ENCODE measurements at places on chromosomes 12 and 14. TPM values are rescaled to one million over a fixed set of nuclear protein-coding genes. Genes with fewer than 3 reads are reported as not detected.

The MIP gene
- not detected for total RNA-seq

The LRTM2 gene
- not detected for total RNA-seq

DNA sequence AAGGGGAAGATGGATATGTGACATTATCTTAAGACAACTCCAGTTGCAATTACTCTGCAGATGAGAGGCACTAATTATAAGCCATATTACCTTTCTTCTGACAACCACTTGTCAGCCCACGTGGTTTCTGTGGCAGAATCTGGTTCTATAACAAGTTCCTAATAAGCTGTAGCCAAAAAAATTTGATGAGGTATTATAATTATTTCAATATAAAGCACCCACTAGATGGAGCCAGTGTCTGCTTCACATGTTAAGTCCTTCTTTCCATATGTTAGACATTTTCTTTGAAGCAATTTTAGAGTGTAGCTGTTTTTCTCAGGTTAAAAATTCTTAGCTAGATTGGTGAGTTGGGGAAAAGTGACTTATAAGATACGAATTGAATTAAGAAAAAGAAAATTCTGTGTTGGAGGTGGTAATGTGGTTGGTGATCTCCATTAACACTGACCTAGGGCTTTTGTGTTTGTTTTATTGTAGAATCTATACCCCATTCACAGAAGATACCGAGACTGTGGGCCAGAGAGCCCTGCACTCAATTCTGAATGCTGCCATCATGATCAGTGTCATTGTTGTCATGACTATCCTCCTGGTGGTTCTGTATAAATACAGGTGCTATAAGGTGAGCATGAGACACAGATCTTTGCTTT is 36.9 kb downstream of the PSEN1 start:
- H3K4me3 ChIP-seq = no peak overlapping the region
- no peak overlapping the region for H3K27ac ChIP-seq
- H3K4me1 ChIP-seq = no peaks in the 10 kb centered on the region

- H3K27me3 ChIP-seq = no peaks in the 10 kb centered on the region
- DNase-seq = no peak
- peaks cover 12% of the 10 kb centered on the region for H3K4me1 ChIP-seq
- H3K27ac ChIP-seq = peak overlapping the region; percentile 47
- H3K36me3 ChIP-seq = no peaks in the 10 kb centered on the region
Measured at GRCh38 chr12:105382771-105383622, 52.5 kb downstream of the C12orf75 start.

DNA sequence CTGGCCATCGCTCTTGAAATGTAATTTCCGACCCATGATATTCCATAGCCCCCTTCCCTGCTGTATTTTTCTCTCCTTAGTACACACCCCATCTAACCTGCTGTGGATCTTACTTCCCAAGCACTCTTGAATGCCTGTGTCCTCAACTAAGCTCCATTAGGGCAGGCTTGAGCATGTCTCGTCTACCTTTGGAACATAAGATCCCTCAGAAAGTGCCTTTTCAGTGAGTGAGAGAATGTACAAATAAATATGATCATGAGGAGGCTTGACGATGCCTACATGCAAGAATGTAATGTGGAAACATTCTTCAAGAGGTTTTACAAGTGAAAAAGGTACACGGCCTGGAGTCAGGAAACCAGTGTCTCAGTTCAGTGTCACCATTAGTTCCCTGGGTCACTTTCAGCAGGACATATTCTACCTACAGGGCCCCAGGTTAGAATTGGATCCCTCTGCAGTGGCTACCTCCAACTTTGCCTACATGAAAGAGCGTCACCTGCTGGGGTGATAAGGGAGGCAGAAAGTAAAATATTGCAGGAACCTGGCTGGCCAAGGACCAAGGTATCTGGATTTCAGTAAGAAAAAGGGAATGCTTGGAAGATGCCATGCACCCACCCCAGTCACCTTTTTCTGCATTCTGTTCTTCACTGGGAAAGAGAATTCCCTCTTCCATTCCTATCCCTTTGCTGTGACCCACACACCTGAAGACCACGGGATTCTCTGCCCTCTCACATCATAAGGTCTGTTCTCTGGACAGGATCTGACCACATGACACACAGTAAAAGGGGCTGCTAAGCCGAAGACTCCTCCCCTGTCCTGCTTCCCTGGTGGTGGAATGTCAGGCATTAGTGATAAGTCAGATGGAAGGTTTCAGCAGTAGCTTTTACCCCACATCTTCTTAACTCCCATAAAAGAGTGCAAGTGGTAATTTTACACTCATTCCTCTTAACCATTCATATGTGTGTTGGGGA is 24.6 kb upstream of the SERPINA1 start:
- no peaks in the 10 kb centered on the region for H3K4me1 ChIP-seq
- no peak overlapping the region for H3K4me3 ChIP-seq
- no peak overlapping the region for H3K27ac ChIP-seq
- no peaks in the 10 kb centered on the region for H3K36me3 ChIP-seq
- peak; percentile 49 for DNase-seq
- H3K27me3 ChIP-seq = no peaks in the 10 kb centered on the region

DNA sequence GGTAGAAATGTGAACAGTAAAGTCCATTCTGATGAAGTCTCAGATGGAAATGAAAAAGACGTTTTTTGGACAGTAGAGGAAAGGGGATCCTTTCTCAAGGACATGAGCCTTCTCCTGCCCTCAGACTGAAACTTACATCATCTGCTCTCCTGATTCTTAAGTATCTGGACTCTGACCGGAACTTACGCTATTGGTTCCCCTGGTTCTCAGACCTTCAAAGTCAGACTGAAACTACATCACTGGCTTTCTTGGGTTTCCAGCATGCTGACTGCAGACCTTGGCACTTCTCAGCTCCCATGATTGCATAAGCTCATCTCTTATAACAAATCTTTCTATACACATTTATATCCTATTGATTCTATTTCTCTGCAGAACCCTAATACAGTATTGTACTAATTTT is 291.0 kb downstream of the SNAPC1 start:
- no peaks in the 10 kb centered on the region for H3K36me3 ChIP-seq
- DNase-seq = no peak
- no peak overlapping the region for H3K4me3 ChIP-seq

DNA sequence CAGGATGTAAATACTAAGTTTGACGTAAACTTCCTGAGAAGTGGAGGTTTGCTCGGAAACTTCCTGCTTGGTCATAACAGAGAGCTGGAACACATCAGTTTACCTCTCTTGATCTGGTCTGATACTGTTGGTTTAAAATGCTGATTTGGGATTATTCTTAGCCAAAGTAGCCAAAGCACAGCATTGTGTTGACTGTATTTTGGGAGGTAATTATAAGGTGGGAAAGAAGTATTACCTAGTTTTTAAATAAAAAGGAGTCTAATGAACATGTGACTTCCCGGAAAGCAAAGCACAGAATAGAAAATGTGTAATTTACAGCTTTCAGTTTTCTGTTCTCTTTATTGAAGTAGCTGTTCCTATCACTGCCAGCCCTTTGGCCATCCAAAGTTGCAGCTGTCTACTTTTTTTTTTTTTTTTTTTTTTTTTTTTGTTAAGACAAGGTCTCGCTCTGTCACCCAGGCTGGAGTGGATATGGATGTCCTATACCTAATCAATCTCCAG is 52.2 kb upstream of the SRP54 start:
- H3K4me1 ChIP-seq = no peaks in the 10 kb centered on the region
- H3K27ac ChIP-seq = no peak overlapping the region
- peak; percentile 11 for DNase-seq
- H3K4me3 ChIP-seq = no peak overlapping the region
- no peaks in the 10 kb centered on the region for H3K27me3 ChIP-seq
- no peaks in the 10 kb centered on the region for H3K36me3 ChIP-seq

The BBOF1 gene
- 13.0 TPM for total RNA-seq

The HPD gene
- total RNA-seq = not detected

- no peaks in the 10 kb centered on the region for H3K27me3 ChIP-seq
- no peaks in the 10 kb centered on the region for H3K36me3 ChIP-seq
- peak; percentile 27 for DNase-seq
- no peak overlapping the region for H3K27ac ChIP-seq
- no peaks in the 10 kb centered on the region for H3K4me1 ChIP-seq
- H3K4me3 ChIP-seq = no peak overlapping the region
Measured at GRCh38 chr14:25833341-25834126, 764.3 kb downstream of the NOVA1 start.

DNA sequence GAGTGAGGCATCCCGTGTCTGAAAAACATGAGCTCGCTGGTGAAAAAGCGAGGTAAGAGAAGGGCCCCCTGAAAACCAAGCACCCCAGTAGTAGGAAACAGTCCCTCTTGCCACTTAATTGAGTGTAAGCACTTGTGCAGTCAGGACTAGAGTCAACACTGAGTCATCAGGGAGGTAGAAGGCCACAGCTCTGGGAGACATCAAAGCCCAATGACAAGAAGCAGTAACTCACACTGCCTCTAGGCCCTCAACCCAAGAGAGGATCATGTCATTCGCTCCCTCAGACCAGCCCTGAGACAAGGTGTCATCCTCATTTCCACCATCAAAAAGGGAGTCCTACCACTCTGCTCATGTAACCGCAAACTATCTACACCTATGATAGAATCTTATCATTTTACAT is 17.8 kb downstream of the POMT2 start:
- peaks cover 40% of the 10 kb centered on the region for H3K36me3 ChIP-seq
- peak overlapping the region; percentile 28 for H3K27ac ChIP-seq
- peaks cover 18% of the 10 kb centered on the region for H3K4me1 ChIP-seq

DNA sequence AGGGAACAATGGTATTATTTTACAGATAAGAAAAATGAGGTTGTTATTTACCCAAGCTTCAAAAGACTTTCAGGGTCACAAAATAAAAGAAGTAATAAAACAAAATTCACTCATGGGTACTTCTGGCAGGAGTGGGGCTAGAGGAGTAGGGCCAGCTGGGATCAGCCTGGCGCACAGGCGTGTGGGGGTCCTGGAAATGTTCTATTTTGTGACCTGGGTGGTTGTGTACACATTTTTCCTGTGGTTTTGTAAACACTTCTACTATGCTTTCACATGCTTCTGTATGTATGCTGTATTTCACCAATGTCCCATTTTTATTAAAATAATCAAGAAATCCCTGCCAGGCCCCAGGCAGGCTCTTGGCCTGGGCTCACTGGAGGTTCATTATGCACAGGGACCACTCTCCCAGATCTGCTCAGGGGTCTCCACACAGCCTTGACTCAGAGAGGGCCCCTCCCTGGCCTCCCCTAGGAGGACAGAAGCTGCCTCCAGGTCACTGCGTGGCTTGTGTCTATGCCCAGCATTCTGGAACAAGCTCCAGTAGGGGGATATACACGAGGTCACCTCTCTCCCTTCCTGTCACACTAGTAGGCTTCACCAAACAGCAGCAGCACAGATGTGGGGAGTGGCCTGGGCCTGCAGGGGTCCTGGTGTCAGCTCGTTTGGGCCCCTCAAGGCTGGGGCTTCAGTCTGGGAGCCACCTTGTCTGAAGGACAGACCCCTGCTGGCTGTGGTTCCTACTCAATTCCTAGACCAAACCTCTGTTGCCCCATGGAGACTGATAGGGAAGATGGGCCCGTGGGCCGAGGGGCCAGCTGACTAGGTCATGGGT is 37.8 kb downstream of the ANAPC7 start:
- H3K36me3 ChIP-seq = peaks cover 8% of the 10 kb centered on the region
- no peaks in the 10 kb centered on the region for H3K4me1 ChIP-seq
- no peak overlapping the region for H3K4me3 ChIP-seq
- no peak for DNase-seq
- no peaks in the 10 kb centered on the region for H3K27me3 ChIP-seq

GRCh38 chr12:104969343-104969742 is 11.3 kb upstream of the SLC41A2 start:
- H3K27me3 ChIP-seq = no peaks in the 10 kb centered on the region
- H3K4me1 ChIP-seq = no peaks in the 10 kb centered on the region
- no peak overlapping the region for H3K4me3 ChIP-seq
- no peak for DNase-seq
- H3K27ac ChIP-seq = no peak overlapping the region
- no peaks in the 10 kb centered on the region for H3K36me3 ChIP-seq

The PTGER2 gene
- 20.4 TPM for total RNA-seq

DNA sequence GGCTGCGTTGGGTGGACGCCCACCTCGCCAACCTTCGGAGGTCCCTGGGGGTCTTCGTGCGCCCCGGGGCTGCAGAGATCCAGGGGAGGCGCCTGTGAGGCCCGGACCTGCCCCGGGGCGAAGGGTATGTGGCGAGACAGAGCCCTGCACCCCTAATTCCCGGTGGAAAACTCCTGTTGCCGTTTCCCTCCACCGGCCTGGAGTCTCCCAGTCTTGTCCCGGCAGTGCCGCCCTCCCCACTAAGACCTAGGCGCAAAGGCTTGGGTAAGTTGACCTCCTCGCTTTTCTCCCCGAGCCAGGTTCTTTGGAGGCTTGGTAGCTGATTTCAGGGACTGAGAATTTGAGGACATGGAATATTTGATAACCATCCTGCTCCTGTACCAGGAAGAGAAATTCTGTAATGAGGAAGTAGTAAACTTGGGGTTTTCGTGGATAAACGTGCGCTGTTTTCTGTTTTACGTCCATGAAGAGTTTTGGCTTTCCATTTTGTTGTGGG is 530 bp downstream of the APAF1 start:
- H3K27me3 ChIP-seq = no peaks in the 10 kb centered on the region
- peaks cover 24% of the 10 kb centered on the region for H3K36me3 ChIP-seq
- H3K4me1 ChIP-seq = peaks cover 11% of the 10 kb centered on the region
- H3K4me3 ChIP-seq = peak overlapping the region; percentile 96
- H3K27ac ChIP-seq = peak overlapping the region; percentile 89
- peak; percentile 56 for DNase-seq

- no peaks in the 10 kb centered on the region for H3K27me3 ChIP-seq
- peak; percentile 9 for DNase-seq
- H3K36me3 ChIP-seq = no peaks in the 10 kb centered on the region
Measured at GRCh38 chr12:76623931-76624330, 64.4 kb upstream of the OSBPL8 start.

The ANO2 gene
- not detected for total RNA-seq

GRCh38 chr12:48995086-48995879 is 3.9 kb downstream of the DDN start:
- peaks cover 12% of the 10 kb centered on the region for H3K27me3 ChIP-seq
- no peaks in the 10 kb centered on the region for H3K36me3 ChIP-seq
- H3K4me3 ChIP-seq = peak overlapping the region; percentile 37

The OR4E2 gene
- not detected for total RNA-seq

The OR6C2 gene
- total RNA-seq = not detected

The RACGAP1 gene
- total RNA-seq = 12.5 TPM

- peak overlapping the region; percentile 64 for H3K27ac ChIP-seq
- peak; percentile 77 for DNase-seq
- peaks cover 97% of the 10 kb centered on the region for H3K27me3 ChIP-seq
- peaks cover 21% of the 10 kb centered on the region for H3K4me1 ChIP-seq
- peak overlapping the region; percentile 2 for H3K4me3 ChIP-seq
Measured at GRCh38 chr14:105196265-105196960, 15.3 kb upstream of the NUDT14 start.

DNA sequence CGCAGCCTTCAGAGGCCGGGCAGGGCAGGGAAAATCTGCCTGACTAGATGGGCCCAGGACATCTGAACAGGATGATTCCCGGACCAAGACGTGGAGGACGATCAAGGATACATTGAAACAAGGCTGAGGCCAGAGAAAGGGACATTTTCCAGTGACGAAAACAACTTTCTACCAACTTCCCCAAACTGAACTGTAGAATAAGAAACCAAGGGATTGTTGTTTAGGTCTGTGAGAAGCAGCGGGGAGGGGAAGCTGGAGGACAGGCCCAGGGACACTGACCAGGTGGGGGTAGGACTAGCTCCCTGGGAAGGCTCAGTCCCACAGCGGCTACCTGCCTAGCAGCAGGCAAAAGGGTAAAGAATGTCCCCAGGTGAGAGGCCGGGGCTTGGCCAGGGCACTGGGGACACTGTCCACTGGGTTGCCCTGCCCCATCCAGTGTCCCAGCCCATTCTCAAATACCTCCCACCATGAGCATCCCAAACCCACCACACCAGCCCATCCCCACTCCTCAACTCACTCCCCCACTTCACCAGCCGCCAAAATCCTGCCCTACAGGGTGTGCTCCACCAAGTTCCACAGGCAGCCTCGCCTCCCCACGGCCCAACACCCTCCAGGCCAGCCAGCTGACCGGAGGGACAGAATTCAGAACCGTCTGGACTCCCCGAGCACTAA is 995 bp downstream of the TNFRSF1A start:
- H3K36me3 ChIP-seq = no peaks in the 10 kb centered on the region
- peak overlapping the region; percentile 99 for H3K27ac ChIP-seq
- DNase-seq = no peak
- peaks cover 79% of the 10 kb centered on the region for H3K4me1 ChIP-seq

The ANKRD33 gene
- total RNA-seq = not detected
